ENCODE measurements at places on chromosomes 3 and 15. TPM values are rescaled to one million over a fixed set of nuclear protein-coding genes. Genes with fewer than 3 reads are reported as not detected.

- DNase-seq: no peak
These were observed 21.0 kb upstream of the CTXND1 start for GRCh38 chr15:80272987-80273386.

GRCh38 chr3:54243960-54244682, 121.8 kb downstream of the CACNA2D3 start:
- DNase-seq: no peak

DNA sequence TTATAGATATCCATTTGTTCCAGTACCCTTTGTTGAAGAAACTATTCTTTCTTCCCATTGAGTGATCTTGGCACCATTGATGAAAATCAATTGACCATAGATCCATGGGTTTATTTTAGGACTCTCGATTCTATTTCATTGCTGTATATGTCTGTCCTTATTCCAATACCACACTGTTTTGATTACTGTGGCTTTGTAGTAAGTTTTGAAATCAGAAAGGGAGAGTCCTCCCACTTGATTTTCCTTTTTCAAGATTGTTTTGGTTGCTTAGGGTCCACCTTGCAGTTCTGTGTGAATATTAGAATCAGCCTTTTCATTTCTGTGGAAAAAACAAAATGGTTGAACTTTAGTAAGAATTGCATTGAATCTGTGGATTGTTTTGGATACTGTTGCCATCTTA, 20.6 kb upstream of the IL20RB start:
- DNase-seq: no peak

DNA sequence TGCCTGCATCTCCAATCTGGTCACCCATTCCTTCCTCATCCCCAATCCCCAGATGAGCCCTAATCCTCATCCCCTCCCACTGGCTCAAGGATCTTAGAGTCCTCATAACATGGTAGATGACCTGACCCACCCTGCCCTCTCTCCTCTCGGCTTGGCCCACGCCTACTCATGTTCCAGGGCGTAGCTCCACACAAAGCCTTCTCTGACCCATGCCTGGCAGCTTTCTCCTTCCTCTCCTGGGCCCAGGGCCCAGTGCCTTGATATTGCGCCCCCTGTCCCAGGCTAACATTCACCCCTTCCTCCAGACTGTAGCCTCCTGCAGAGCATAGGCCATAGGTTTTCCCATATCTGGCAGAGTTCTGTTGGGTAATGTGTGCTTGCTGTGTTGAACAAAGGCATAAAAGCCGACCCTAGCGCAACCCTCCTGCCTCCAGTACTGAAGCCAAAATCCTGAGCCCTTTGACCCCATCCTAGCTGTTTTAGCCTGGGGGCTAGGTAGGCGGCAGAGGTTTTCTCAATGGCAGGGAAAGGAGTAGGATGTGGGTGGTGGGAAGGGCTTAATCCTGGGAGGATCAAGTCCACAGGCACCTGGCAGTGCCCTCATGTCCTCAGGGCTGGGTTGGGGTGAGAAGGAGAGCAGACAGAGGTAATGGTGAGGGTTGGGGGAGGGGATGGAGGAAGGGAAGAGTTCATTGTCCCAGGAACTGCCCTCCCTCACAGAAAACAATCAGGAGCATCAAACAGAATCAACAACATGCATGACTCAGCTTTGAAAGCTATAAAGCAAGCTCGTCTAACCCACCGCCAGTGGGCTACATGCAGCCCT, 35.5 kb downstream of the MESD start:
- no peak for DNase-seq

GRCh38 chr3:14253022-14253706, 74.5 kb downstream of the LSM3 start:
- DNase-seq: no peak

CYP8B1 gene
- not detected for total RNA-seq

CX3CR1 gene
- 0.14 TPM for total RNA-seq

MTHFS gene
- 9.1 TPM for total RNA-seq

CHRNA3 gene
- total RNA-seq: not detected

CGNL1 gene
- not detected for total RNA-seq

MESP2 gene
- not detected for total RNA-seq

Data from CD4-positive, alpha-beta T cell (primary cell).